ENCODE measurements at places on chromosomes 7 and 10. TPM values are rescaled to one million over a fixed set of nuclear protein-coding genes. Genes with fewer than 3 reads are reported as not detected.

EBF3 gene
- not detected for total RNA-seq

CACNB2 gene
- 1.0 TPM for total RNA-seq

PHYHIPL gene
- 2.5 TPM for total RNA-seq

CAMK1D gene
- 2.7 TPM for total RNA-seq

EVX1 gene
- not detected for total RNA-seq

FOXK1 gene
- total RNA-seq = 7.5 TPM

LBX1 gene
- not detected for total RNA-seq

SLC13A4 gene
- 0.14 TPM for total RNA-seq

TMEM26 gene
- 1.7 TPM for total RNA-seq

CHAT gene
- total RNA-seq = not detected

NAT16 gene
- total RNA-seq = not detected

GRCh38 chr10:129965425-129965808 lies 1.3 kb upstream of the EBF3 start:
- DNase-seq = no peak

- no peak for DNase-seq
These were observed 29.9 kb downstream of the PCGF5 start for GRCh38 chr10:91250341-91250740.

- DNase-seq = no peak
These were observed 49.5 kb downstream of the RSBN1L start for GRCh38 chr7:77745746-77746145.

- DNase-seq = no peak
These were observed 428.6 kb upstream of the ADARB2 start for GRCh38 chr10:2165771-2166460.

GRCh38 chr10:101111547-101111946 lies 19.6 kb upstream of the TLX1 start:
- no peak for DNase-seq

GRCh38 chr10:122176232-122177213 lies 94.6 kb upstream of the BTBD16 start:
- no peak for DNase-seq

GRCh38 chr10:103854686-103855391 lies 537 bp downstream of the SH3PXD2A start:
- DNase-seq = no peak

Measured in liver (tissue), 10 donors.